ENCODE measurements at places on chromosomes 6 and 20.

GRCh38 chr6:15113587-15113986, 132.3 kb upstream of the JARID2 start:
- no peaks in the 10 kb centered on the region for H3K27me3 ChIP-seq
- no peaks in the 10 kb centered on the region for H3K4me1 ChIP-seq
- no peak overlapping the region for H3K4me3 ChIP-seq
- no peak for DNase-seq
- no peak overlapping the region for H3K27ac ChIP-seq

GRCh38 chr6:85561750-85562357, 31.8 kb downstream of the SNX14 start:
- H3K4me3 ChIP-seq: no peak overlapping the region
- H3K4me1 ChIP-seq: no peaks in the 10 kb centered on the region
- DNase-seq: no peak
- peaks cover 11% of the 10 kb centered on the region for H3K36me3 ChIP-seq
- H3K27ac ChIP-seq: no peak overlapping the region

- H3K36me3 ChIP-seq: no peaks in the 10 kb centered on the region
- DNase-seq: no peak
- peak overlapping the region; percentile 74 for H3K4me3 ChIP-seq
- H3K4me1 ChIP-seq: peaks cover 7% of the 10 kb centered on the region
- peak overlapping the region; percentile 97 for H3K27ac ChIP-seq
- H3K27me3 ChIP-seq: no peaks in the 10 kb centered on the region
Observed at GRCh38 chr6:56540232-56541029, 102.3 kb downstream of the DST start.

DNA sequence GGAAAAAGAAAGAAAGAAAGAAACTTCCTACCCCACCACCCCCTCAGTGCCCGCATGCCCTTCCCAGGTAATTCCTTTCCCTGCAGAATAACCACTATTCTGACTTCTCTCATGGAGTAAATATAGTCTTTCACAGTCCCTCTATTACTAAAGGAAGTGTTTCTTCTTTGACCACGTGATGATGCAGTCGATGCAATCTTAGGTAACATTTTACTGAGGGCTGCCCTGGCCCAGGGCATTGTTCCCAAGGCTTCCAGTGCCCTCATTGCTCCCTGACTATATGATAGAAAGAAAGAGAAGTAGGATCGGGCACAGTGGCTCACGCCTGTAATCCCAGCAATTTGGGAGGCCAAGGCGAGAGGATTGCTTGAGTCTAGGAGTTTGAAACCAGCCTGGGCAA, 29.1 kb downstream of the ARHGAP40 start:
- H3K27me3 ChIP-seq: no peaks in the 10 kb centered on the region
- no peak overlapping the region for H3K4me3 ChIP-seq
- H3K27ac ChIP-seq: no peak overlapping the region
- H3K4me1 ChIP-seq: peaks cover 2% of the 10 kb centered on the region
- H3K36me3 ChIP-seq: no peaks in the 10 kb centered on the region

DNA sequence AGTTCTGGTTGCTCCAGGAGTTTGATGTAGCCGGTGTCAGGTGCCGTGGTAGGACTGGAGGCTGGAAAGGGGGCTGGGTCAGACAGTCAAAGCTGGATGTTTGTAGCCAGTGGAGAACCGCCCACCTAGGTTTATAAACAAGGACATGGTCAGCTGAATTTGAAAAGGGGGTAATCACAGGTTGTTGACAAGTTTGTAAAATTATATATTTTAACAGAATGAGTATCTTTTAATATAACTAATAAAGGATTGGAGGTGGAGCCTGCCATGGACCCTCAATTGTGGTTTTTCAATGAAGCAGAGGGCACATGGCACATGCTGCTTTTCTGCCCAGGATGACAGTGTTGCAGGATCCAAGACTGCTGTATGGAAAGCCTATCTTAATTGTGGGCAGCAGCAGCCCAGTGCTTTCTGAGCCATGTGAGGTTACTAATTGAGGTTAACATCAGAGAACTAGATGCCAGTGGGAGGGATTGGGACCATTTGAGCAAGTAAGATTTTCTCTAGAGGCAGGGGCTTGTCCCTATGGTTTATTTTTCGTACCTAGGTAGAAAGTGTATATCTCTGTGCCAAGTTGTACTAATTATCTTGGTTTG, 9.7 kb downstream of the HECA start:
- no peak overlapping the region for H3K27ac ChIP-seq
- H3K36me3 ChIP-seq: no peaks in the 10 kb centered on the region
- no peak for DNase-seq

Measured in spinal cord (tissue), 10 donors.